Left cardiac atrium (tissue), 4 donors: ENCODE measurements at places on chromosomes 13 and 19. TPM values are rescaled to one million over a fixed set of nuclear protein-coding genes. Genes with fewer than 3 reads are reported as not detected.

GRCh38 chr19:1066748-1067340 lies at the start of gene ARHGAP45:
TSS of gene ARHGAP45 (plus strand) at chr19:1067167. CDS start at chr19:1067406, 239 bp downstream.
- DNase-seq, result peak; percentile 67

LILRA2 gene
- 2.1 TPM for total RNA-seq

DNA sequence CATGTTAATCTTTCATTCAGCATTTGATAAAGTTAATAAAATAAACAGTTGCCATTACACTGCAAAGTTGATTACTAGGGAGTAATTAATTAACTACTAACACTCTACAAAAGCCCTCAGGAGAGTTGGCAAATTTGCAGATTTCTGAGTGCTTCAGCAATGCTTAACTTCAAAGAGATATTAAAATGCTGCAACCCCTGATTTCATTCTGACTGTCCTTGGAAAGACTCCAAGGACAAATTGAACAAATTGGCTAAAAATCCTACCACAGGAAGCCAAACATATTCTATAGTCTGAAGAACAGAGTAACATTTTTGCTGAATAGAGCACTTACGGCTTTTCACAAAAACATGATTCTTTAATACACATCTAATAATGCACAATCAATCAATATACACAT lies 1543.0 kb downstream of the SLITRK5 start:
- DNase-seq, result no peak

GRCh38 chr19:50361290-50362029 lies 4.0 kb downstream of the NAPSA start:
- DNase-seq, result no peak

GRCh38 chr13:21846605-21847004 lies 175.7 kb downstream of the FGF9 start:
- no peak for DNase-seq

GRCh38 chr13:37143911-37144310 lies 38.4 kb upstream of the CSNK1A1L start:
- no peak for DNase-seq
